ENCODE measurements at places on chromosomes 1 and 21.

DNA sequence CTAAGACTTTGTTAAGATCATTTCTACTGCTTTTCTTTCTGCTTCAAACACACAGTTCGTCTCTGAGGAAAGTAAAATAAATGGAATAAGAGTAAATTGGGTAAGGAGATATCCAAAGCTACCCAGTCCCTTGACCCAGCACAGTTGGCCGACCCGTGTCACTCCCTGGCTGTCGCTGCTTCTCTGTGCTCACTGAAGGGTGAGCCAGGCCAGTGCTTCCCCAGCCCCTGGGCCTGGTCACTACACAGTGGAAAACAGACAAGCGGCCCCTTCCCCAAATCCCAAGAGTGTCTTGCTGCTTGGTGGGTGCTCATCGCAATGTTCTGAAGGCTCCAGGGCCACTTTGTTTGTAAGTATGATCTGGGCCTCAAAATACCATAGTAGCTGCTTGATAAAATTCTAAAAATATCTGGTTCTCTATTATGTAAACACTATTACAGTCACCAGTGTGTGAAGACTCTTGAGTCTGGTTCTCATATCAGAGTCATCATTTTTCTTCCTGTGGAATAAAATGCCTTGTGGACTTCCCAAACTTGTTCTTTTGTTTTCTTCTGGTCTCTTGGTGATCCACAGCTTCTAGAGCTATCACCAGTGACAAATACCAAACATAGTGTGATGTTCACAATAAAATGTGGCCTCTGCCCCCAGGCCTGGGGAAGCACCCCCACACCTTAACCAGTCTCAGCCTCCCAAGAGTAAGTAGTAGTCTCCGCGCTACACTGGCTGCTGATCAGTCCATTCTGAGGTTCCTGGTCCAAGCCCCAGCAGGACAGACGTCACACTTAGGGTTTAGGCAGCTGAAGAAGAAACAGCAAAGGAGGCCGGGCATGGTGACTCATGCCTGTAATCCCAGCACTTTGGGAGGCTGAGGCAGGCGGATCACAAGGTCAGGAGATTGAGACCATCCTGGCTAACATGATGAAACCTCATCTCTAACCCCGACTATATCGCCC is 106.2 kb downstream of the DHRS3 start:
- DNase-seq = no peak

GRCh38 chr1:110888049-110888448 is 15.1 kb downstream of the CD53 start:
- no peak for DNase-seq

GRCh38 chr1:150764617-150765101 is 919 bp downstream of the CTSS start:
- peak; percentile 87 for DNase-seq

- DNase-seq = peak; percentile 54
Observed at GRCh38 chr1:109547463-109548320, 723 bp upstream of the GNAI3 start.

DNA sequence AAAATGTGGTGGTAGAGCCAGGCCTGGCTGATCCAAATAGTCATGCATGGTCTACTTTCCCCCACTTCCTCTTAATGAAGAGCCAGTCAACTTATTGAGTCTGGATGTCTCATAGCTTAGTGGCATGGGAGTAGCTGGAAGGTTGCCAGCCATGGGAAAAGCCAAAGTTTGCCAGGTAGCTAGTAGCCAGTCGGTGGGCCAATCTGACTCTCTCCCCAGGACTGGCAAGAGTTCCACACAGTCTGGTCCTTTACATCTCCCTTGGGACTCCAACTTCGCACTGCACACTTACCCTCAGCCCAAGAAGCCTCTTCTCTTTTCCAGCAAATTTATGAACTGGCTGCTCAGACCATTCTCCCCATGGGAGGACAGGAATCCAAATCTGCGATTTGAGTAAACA is 8.3 kb downstream of the WARS2 start:
- DNase-seq = no peak

DNA sequence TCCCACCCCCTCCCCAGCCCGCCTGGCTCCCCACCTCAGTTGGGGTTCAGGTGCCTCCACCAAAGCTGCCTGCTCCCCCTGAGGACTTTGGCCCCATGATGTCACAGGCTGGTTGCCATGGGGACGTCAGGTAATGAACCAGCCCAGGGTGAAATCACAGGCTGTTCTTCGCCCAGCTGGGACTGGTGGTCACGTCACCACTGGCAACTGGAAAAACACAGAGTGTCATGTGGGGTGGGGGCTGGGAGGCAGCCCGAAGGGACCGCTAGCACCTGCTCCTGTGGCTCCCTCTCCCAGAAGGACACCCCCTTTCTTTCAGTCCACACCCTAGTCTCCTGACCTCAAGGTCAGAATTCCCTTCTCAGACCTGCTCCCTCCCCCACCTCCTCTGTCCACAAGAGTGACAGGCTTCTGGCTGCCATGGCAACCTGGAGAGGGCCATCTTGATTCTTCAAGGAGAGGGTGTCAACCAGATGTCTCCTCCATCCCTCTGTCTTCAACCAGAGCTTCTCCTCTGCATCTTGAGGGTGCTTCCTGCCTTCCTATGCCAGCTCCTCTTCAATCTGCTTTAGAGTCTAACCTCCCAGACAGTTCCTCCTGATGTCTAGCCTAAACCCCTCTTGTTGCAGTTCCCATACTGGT is 6.2 kb downstream of the FAM131C start:
- no peak for DNase-seq

- DNase-seq = peak; percentile 0
Observed at GRCh38 chr1:194369622-194370021, 1183.2 kb upstream of the B3GALT2 start.

DNA sequence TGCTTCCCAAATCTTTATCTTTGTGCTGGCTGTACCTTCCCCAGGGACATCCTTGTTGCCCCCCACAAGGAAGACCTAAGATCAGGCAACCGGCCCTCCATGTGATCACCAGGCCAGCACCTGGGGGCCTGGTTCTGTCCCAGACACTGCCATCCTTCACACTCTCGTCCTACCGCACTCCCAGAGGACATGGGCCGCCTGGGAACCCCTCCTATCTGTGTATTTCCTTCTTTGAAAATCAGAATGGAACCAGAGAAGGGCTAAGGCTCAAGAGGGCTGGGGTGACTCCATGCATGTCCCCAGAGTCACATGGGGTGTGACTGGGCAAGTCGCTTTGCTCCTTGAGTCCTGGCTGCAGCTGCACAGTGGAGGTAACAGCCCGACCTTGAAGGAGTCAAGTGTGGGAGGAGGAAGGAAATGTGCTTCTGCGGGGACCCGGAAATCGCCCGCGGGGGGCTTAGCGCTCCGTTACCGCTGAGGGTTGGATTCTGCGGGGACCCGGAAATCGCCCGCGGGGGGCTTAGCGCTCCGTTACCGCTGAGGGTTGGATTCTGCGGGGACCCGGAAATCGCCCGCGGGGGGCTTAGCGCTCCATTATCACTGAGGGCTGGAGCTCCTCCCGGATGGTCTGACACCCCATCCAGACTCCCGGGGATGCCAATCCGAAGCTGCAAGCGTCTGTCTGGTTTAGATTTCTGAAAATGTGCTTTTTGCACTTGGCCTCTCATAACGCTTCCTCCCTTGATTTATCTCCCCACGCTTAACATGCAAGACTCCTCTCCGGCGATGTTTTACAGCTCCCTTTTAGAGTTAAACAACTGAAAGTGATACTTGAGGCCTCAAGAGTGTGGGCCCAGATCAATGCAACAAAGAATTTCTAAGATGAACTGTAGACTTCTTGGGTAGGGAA is 278.9 kb downstream of the NPHP4 start:
- DNase-seq = no peak

DNA sequence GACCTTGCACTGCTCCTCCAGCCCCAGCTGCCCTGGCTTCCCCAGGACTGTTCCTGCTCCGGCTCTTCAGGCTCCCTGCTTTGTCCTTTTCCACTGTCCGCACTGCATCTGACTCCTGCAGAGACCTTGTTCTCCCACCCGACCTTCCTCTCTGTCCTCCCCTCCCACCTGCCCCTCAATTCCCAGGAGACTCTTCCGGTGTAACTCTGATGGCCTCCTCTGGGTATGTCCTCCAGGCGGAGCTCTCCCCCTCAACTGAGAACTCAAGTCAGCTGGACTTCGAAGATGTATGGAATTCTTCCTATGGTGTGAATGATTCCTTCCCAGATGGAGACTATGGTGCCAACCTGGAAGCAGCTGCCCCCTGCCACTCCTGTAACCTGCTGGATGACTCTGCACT is 550 bp downstream of the ACKR1 start:
- no peak for DNase-seq

GRCh38 chr1:173717238-173717637 is 2.5 kb downstream of the KLHL20 start:
- no peak for DNase-seq

- peak; percentile 49 for DNase-seq
Observed at GRCh38 chr1:172135076-172135672, 285.3 kb upstream of the C1orf105 start.

DNA sequence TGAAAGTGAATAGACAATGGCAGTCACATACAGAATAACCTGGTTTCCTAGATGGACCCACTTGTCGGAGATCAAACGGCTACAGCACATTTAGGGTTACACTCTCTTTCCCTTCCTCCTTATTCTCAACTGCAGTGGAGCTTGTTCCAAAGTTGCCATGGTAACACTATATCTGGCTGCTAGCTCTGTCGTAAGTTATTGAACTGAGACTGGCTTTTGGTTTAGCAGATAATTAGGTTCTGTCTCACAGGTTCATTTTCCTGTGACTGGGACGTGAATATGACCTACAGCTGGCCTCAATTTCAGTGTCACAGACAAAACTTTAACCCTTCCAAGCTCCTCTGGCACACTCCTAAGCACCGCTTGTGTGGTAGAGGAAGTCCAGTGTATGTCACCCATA is 875.8 kb downstream of the USP25 start:
- DNase-seq = no peak

DNA sequence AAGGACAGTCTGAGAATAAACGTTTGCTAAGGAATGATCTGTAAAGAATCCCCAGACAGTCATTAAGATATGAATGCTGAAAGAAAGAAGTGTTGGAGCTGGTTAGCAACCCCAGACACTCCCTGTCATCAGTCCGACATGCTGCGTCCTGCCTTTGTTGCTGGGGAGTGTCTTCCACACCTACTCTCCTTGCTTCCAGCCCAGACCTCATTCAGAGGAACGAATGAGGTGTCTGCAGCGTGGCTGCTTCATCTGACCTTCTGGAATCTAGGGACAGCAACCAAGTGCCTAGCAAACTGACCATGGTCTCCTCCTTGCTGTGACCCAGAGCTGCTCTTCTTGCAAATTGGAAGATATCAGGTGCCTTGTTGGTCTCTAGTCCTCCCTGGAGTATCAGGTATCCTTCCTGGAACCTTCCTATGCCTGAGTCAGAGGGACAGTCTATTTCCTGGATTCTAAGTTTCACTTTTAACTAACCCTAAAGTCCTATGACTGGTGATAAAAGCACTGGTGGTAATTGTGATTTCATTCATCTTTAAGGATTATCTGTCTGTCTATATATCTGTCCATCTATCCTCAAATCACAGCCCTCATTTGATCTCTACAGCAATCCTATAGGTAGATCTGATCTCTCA is 45.3 kb downstream of the NFASC start:
- DNase-seq = no peak

DNA sequence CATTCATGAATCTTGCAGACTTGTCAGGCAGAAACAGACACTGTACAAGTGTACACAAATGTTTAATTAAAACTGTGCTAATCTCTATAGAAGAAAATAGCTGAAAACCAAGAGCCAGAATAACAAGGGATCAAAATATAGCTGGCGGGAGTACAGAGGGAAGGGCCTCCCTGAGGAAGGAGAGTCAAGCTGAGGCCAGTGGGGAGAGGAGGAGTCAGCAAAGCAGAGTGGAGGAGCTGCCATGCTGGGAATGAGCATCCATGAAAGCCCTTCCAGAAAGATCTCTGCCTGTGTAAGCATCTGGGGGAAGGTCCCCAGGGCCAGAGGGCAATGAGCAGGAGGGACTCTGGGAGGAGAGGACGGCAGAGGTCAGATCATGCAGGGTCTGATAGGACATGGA is 15.1 kb downstream of the SLAMF8 start:
- DNase-seq = no peak

- DNase-seq = no peak
Observed at GRCh38 chr1:45973121-45973520, 159.3 kb downstream of the PIK3R3 start.

DNA sequence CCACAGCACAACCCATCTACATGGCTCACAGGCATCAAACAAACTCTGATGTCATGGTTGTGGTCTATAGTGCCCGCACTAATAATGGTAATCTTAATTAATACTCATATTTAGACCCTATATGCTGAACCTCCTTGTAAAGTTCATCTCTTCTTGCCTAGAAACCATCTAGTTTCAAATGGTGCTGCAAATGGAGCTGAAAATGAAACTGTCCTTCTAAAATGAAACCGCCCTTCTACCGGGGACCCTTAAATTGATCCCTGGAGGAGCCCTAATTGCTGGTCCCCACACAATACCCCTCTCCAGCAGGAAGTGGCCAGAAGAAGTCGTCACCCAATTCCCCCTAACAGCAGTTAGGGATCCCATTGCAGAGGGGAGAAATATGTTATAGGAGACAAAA is 612.6 kb downstream of the MRPL39 start:
- DNase-seq = no peak

- no peak for DNase-seq
Observed at GRCh38 chr1:8111560-8111959, 85.5 kb upstream of the ERRFI1 start.

DNA sequence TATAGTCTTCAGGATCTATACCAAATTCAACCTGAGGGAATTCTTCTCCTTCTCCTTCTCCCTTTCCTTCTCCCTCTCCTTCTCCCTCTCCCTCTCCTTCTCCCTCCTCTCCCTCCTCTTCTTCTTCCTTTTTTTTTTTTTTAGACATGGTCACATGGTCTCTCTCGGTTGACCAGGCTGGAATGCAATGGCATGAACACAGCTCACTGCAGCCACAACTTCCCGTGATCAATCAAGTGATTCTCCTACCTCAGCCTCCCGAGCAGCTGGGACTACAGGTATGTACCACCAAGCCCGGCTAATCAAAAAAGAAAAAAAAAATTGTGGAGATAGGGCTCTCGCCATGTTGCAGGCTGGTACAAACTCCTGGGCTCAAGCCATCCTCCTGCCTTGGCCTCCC is 51.5 kb downstream of the DNAI4 start:
- DNase-seq = no peak

DNA sequence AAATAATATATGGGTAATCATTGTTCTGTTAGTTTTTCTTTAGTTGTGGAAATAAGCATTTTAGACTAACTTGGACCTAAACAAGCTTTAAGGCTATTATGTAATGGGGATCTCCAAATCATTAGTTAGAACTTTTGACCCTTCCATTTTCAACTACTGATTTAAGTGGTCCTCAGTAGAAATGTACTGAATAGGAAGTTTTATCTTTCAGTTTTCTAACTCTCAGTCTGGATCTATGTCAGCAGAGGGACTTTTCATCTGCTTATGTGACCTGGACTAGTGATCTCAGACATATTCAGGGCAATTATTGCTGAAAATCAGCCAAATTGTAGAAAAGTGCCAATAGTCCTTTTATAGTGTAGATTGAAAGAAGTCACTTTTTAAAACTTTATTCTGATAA is 56.0 kb downstream of the SASS6 start:
- no peak for DNase-seq

Measured in dermis blood vessel endothelial cell (primary cell).